ENCODE measurements at places on chromosomes 7 and 10.

- DNase-seq, result no peak
Observed at GRCh38 chr7:87267239-87267900, 47.8 kb upstream of the TMEM243 start.

DNA sequence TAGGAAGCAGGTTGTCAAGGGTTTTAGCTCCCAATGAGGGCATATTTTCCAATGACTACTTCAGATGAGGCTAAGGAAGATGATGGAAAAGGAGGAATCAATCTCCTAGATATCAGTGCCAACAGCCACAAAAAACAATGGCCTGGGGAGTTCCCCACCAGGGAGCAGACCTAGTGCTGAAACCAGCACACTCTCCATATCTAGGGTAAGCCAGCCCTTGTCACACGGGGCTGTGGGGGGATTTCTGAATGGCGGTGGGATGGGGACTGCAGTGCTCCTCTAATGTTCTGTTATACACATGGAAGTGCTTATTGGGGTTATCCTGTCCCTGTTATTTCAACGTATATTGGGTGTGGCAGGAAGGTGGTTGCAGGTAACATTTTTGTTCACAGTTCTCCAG lies 18.5 kb downstream of the EPC1 start:
- DNase-seq, result no peak

- no peak for DNase-seq
Observed at GRCh38 chr7:30995536-30995935, 31.8 kb downstream of the GHRHR start.

DNA sequence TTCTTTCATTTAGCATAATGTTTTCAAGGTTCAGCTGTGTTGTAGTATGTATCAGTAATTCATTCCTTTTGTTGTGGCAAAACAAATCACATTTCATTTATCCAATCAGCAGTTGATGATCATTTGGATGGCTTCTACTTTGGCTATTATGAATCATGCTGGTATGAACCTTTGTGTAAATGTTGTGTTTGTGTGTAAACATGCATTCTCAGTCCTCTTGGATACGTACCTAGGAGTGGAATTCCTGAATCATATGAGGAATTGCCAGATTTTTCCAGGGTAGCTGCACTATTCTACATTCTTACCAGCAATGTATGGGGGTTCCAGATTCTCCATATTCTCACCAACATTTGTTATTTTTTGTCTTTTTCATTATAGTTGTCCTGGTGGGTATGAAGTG lies 578.5 kb upstream of the MKI67 start:
- no peak for DNase-seq

DNA sequence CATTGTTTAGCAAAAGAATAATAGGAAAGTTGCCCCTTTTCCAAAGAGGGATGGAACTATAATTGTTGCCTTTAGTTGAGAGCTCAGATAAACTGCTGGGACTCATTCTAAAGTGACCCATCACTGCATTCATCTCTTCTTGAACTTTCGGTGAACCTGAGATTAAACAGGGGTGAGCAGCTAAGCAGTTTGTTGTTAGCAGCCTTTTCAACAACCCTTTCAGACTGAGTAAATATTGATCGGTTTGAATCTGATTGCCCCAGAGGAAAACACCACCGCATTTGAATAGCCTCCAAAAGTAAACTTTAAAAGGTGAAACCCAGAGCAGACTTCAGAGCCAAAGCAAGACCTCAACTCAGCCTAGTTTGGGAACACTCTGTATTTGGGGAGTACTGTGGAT lies 4.7 kb downstream of the HOXA1 start:
- peak; percentile 77 for DNase-seq

- DNase-seq, result no peak
Observed at GRCh38 chr10:8416192-8416701, 361.8 kb downstream of the GATA3 start.

DNA sequence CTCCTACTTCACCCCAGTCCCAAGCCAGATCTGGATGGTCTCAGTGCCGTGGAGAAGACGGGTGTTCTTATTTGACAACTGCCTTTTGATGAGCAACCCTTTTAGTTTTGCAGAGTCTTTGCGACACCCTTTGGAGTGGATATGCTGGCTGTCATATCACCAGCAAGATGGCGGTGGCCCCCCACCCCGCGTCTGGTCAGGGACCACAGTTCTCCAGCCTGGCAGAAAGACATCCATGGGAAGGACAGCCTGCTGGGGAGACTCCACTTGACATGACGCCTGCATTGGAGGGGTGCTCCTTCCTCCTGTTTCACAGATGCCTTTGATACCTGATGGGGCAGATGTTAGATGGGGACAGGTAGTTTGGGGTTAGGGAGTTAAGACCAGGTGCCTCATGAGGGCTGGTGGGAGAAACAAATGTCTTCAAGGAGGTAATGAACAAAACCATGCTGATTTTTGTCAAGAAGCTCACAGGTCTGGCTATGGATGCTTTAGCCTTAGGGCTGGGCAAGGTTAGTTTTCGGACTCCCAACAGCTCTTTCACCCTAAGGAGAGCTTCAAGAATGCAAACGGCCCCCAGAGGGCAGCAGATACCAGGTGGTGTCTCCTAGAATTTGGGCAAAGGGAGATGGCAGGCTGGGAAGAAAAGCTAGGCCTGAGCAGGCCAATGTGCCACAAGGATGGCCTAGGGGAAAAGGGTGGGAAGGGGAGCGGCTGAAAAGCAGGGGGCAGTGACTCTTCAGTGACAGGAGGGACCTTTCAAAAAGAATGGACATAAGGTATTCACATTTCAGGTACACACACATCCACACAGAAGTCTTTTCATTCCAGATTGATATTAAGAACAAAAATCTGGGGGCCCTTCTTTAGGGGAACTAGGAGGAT lies 95.2 kb downstream of the CLEC2L start:
- DNase-seq, result no peak

- DNase-seq, result peak; percentile 4
Observed at GRCh38 chr7:108094933-108095710, 35.0 kb downstream of the LAMB4 start.

DNA sequence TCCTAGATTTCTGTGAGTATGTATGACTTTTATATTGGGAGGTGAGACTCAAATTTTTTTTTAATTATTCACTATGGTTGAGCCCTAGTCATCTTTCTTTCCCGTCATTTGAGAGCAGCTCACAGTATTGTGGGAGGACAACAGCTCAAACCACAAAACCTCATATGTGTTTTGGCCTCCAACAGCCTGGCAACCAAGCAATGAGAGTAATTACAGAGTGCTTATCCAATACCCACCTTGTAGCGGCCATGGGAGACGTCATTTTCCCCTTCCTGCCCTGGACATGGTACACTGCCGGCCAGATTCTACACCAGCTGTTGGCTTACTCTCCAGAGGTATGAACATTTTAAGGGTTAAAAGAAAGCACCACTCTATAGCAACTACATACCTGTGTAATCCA lies 49.1 kb downstream of the DOCK4 start:
- no peak for DNase-seq

DNA sequence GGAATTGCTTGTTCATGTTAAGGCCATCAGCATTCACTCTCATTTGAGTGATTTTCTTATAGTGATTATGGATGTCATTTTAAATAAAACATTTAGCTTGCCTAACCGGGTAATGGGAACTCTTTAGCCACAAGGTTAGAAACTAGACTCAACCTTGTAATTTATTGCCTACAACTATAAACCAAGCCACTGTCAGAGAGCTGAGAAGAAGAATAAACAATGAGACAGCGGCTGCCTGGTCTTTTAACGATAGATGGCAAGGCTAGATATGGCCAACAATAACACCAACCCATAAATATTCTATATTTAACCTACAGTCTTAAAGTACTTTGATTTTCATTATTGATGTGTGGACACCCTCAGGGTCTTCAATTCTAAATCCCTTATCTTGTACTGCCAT lies 27.8 kb upstream of the INHBA start:
- DNase-seq, result no peak

- DNase-seq, result no peak
Observed at GRCh38 chr10:1169981-1170866, 114.0 kb downstream of the WDR37 start.

DNA sequence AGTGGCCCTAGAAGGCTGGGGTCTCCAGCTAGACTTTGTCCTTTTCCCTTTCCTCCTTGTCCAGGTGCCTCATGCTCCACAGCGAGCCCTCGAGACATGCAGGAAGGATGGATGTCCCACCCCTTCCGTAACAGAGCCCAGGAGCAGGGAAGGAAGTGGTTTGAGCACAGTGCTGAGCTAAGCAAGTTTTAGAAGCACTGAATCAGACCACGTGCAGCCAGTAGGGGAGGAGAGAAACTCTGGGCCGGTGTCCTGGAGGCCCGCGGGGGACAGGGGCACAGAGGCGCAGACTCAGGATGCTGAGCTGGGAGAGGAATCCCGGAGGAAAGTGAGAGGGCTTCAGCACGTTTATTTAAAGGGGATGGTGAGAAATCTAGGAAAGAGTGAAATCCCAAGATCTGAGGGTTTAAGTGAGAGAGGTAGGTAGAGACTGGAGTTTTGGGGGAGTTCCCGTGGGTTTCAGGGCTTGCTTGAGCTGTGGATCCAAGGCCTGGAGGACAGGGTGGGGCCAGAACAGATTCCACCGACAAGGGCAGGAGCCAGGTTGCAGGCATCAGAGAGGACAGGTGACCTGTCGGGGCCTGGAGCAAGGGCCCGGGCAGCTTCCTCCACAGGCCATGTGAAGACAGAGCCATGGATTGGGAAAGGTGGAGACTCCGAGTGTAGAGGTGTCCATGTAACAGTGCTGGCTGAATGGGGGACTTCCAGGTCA lies 4.4 kb upstream of the IRF5 start:
- no peak for DNase-seq

DNA sequence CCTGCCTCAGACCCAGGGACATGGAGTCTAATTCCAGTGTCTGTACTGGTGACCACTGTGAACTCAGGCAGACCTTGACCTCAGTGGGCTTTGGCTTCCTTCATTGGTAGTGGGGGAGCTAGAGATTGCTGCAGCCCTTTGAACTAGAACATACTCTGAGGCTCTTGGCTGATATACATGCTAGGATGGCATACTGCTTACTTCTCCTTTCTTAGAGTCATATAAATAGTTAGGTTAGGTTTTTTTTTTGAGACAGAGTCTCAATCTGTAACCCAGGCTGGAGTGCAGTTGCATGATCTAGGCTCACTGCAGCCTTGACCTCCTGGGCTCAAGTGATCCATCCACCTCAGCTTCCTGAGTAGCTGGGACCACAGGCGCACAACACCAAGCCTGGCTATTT lies 49.7 kb downstream of the TMEM178B start:
- no peak for DNase-seq

- DNase-seq, result no peak
Observed at GRCh38 chr10:182441-183201, 47.4 kb downstream of the ZMYND11 start.

- DNase-seq, result no peak
Observed at GRCh38 chr7:21125297-21125696, 302.6 kb upstream of the SP4 start.

DNA sequence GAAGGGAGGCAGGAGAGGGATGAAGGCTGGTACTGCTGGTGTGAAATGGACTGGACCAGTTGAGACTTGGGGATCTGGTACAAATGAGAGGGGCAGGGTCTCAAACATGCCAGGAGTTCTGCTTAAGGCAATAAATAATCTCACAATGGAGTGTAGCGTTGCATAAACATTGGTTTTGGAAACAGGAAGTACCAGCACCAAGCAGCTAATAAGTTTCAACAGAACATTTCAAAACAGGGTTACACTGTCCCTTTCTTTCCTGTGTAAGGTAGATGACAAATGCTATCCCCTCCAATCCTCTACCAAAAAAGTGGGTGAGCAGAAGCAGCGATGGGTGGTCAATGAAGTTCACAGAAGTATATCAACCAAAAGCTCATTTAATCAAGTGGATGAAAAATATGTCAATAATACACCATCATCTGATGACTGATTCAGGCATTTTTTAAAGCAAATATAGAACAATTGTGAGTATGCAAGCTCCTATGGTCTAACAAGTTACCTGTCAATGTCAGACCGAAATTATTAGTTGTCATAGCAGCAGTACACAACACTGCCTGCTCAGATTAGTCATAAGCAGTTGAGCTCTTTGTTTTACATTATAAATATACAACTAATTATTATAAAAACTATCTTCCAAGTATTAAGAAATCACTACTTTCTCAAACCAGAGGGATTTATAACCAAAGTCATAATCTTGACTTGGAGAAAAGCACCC lies 220.0 kb downstream of the FAM107B start:
- DNase-seq, result no peak

DNA sequence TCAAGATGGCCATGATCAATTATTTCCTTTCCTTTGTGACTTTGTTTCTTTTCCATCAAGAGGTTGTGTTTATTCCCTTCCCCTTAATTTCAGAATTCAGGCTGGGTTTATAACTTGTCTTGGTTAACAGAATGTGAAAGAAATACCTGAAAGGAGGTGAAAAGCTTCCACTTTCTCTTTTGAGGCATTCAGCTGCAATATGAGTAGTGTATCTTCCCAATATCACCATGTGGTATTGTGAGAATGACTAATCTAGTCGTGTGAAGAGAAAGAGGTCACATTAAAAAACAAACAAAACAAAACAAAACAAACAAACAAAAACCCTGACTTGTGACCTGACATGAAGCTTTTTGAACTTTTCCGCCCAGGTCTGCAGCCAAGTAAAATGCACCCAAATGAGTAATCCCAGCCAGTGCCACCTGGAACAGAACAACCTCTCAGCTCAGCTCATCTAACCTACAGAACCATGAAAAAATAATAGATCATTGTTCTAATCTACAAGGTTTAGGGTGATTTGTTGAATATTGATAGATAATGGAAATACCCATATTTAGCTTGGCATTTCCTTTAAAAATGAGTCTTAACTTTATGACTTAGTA lies 70.8 kb upstream of the TEX47 start:
- DNase-seq, result no peak

DNA sequence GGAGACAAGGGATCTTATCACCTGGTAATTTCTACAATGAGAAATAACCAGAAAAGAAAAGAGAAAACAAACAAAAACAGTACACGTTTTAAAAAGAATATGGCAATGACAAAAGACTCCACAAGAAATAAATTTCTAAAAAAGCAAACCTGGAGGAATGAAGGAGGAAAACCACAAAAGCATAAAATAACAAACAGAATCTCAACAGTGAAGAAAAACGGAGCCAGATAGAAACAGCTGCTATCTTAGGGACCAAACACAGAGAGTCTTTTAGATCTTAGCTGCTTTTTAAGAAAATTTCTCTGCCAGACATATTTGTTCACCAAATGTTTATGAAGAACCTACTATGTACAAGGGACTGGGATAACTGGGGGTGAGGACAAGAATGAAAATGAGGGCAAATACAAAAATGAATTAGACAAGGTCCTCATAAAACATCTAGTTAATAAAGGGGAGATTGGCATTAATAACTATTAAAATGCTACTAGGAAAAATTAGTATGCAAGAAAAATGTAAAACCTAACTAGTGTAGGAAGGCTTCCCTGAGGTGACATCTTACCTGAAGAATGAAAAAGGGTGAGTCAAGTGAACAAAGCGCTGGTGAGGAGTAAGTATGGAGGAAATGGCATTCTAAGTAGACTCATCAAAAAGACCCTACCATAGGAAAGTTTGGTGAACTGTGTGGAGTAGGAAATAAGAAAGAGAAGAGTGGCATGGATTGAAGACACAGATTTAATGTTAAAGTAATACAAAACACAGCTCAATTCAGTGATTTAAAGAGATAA lies 34.3 kb downstream of the WASL start:
- no peak for DNase-seq
